ENCODE measurements at places on chromosomes 3 and 15.

GRCh38 chr3:155702745-155703591, 41.9 kb downstream of the PLCH1 start:
- DNase-seq: no peak

GRCh38 chr3:66253790-66254620, 33.2 kb downstream of the SLC25A26 start:
- no peak for DNase-seq

GRCh38 chr3:32734756-32735155, 49.8 kb downstream of the CNOT10 start:
- no peak for DNase-seq

DNA sequence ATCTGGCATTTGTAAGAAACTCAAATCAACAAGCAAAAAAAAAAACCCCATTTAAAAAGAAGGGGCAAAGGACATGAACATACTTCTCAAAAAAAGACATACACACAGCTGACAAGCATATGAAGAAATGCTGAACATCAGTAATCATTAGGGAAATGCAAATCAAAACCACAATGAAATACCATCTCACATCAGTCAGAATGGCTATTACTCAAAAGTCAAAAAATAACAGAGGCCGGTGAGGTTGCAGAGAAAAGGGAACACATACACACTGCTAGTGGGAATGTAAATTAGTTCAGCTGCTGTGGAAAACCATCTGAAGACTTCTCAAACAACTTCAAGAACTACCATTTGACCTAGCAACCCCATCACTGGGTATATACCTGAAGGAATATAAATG, 199.4 kb upstream of the THBS1 start:
- DNase-seq: no peak

DNA sequence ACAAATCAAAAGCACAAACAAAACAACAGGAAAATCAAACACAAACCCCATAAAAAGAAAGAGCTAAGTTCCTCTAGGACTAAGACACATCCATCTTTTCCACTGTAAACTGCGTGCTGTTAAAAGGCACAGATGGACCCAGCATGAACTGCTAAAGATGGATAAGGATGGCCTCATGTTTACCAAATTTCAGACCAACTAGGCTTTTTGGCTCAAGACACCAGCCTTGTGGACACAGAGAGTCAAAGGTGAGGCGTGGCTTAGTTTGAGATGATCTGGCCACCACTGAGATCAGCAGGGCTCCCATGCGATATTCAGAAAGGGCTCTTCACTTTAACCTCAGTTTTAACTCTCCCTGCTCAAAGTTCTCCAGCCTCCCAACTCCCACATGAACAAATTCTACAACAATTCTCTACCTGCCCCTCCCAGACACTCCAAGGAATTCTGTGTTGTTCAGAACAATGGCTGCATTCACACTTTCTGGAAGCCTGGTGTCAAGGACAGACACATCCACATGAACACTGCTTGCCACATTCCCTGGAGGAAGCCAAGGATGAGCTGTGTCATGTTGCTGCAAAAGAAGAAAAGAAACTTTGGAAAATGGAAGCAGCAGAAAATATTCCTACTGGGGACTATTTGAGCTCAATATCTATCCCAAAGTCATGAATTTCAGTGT, 198.4 kb upstream of the LRRN1 start:
- no peak for DNase-seq

GRCh38 chr15:28881170-28881569, 4.6 kb upstream of the APBA2 start:
- no peak for DNase-seq

DNA sequence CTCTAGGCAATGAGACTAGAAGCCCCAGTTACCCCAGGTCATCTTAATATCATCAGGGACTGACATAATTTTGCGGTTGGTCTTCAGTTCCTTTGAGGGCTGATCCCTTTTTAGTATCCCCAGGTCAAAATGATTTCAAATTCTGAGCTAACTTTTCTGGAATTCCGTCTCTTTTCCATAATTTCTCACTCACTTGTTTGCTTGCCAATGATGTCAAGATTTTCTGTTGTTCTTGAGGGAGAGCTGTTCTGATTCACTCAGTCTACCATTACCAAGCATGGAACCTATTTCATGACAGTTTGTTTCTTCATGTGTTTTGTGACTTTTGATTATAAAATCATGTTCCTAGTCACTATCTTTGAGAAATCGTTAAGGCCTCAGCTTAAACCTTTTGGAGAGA, 190.5 kb upstream of the LYSMD4 start:
- no peak for DNase-seq

DNA sequence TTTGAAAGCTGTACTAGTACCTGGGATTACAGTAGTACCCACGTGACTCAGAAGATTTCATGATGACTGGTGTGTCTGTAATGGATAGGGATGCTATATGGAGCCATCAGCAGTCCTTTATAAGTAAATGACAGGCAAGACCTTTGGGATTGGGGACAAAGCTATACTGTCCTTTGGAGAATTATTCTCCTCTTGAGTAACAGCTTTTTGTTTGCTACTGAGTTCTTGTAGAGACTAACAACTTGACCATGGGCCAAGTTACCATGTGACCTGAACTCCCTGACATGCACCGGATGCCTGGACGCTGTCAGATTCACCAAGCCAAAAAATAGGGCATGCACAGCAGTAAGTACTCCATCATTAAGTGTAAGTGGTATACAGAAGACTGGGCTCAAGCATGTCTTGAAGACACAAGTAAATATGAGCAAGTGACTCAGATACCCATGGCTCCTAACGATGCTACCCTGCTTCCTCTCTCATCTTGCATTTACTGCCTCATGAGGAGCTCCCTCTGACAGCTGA, 12.9 kb downstream of the SEC11A start:
- DNase-seq: no peak
